ENCODE measurements at places on chromosomes 7 and 10.

GRCh38 chr10:96992721-96993120, 160.6 kb downstream of the LCOR start:
- DNase-seq, result no peak

DNA sequence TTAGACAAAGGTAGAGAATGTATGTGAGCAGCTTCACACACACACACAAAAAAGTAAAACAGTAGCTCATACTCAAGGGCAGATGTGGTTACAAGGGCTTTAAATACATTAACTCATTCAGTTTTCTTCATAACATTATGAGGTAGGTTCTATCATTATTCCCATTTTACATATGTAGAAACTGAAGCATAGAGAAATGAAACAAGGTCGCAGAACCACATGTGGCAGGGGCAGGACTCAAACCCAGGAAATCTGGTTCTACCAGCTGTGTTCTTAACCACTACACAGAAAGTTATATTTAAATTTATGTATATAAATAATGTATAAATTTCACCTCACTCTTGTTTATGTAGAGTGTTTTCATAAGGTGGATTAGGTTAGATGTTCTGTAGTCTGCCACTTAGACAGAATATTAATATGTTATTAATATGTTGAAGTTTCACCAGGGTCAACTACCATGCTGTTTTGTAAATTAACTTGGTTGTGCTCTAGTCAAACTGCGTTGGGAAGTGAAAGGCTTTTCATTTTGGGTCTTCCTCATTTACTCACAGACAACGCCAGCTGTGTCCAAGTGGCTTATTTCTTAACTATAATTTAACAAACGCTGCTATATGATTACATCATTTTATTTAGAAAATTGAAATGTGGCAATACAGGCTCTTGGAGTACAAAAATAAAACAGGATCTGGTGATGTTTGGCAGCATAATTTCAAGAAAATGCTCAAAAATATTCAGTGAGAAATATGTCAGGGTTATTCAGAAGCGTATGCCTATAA, 138.4 kb downstream of the MDFIC start:
- DNase-seq, result no peak

DNA sequence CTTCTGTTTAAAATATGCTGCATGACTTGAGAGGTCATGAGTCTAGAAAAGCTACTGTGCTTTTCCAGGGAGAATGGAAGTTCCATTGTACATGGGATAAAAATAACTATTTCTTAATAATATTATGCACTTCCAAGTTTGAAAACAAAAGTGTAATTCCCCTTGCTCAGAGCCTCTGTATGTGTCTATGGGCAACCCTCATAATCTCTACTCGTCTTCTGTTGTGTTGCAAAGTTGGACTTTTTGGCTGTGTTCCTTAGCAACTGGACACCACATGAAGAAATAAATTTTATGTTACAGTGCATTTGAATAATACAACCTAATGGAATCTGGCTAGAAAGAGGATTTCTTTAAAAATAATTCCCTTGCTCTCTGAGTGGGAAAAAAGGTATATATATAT, 242.6 kb downstream of the TWIST1 start:
- no peak for DNase-seq

DNA sequence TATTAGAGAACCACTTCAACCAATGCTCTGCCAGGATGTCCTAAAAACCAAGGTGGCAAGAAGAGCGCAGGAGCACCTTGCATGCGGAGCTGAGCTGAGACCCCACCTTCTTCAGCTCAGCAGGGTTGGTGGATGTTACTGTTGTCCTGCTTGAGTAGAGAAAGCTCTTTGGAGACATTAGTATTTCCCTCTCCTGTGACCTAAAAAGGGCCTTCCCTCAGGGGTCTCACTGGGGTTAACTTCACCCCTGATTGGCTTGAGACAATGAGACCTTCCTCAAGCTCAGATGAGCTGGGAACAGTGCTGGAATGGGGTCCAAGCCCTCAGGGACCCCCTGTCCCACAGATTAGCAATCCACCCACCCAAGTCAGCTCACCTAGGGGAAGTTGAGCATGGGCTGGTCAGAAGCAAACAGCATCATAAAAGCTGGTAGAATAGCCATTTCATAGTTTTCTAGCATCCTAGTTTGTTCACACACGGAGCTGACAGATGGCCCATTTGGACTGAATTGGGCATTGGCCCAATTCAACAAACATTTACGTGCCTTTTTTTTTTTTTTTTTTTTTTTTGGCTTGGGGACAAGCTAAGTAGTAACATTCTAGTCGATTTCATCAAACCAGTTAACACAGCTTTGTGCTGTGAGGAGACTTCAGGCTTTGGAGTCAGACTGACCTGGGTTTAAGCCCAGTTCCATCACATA, 100.6 kb upstream of the HABP2 start:
- DNase-seq, result no peak

DNA sequence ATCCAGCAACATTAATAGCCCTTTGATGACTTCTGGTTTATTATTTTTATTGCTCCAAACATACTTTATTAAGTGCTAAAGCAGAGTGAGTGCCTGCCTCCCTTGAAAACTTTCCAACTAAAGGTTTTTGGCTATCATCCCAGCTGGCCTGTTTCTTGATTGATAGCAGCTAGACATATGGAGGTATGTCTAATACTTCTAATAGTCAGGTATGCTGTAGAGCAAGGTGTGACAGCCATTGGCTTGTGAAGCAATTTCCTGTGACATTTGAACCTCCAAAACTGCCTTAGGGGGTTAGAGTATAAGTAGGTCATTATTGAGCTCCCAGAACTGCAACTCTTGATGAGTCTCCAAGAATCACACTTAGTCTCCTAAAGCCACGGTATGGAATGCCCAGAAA, 55.8 kb downstream of the LOXL4 start:
- DNase-seq, result no peak

DNA sequence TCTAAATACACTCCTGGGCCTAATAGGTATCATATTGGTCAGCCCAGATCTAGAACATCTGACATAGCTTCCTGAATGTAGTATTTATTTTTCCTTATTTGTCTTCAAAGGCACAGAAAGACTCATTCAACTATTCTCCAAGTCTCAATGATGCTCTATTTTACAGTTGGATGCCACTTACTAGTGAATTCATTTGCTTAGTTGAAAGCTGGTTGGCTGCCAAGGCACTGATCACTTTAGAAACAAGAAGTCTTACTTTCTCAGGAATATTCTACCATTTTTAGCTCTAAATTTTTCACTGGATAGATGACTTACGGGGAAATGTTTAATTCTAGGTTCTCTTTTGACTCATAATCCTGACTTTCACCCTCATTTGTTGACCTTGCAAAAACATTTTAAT, 863.4 kb downstream of the SORCS1 start:
- DNase-seq, result no peak

DNA sequence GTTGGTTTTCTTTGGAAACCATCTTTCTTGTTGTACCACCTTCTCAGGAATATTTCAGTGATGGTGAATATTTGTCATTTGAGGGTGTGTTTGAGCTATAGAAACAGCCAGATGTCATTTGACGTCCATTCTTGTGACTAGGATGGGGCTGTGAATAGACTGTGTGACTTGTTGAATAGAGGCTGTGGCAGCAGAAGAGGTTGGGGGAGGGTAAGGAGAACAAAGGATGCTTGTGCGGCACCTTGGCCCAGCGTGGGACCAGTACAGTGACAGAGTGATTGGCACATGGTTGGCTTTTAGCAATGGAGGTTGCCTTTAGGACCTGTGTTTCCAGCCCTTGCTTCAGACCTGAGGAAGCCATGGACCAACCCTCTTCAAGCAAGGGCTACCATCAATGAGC, 11.3 kb downstream of the DMBT1 start:
- DNase-seq, result no peak

- DNase-seq, result no peak
These were observed 70.5 kb downstream of the SH3PXD2A start for GRCh38 chr10:103784723-103785418.

- peak; percentile 13 for DNase-seq
These were observed 38.9 kb downstream of the SH3PXD2A start for GRCh38 chr10:103816431-103816830.

DNA sequence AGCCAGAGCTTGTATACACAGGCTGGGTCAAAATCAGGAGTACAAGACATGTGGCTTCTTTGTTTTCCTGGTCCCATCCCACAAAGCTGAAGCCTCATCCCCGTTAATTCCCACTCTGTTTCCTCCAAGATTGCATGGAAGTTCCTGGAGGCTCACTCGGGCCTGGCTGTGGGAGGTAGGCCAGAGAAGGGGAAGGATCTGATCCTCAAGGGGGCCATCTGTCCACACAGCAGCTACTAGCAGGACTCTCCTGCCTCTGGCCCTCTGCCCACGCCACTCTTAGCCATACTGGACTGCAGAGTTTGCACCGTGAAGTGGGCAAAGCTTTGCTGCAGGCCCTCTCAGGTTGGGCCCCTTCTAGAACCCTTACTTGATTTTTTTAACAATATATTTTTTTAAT, 160.6 kb downstream of the FGFR2 start:
- no peak for DNase-seq
